ENCODE measurements at places on chromosomes 3 and 15.
A peak's percentile ranks its signal among the peaks of the same experiment; 100 is the strongest.

DNA sequence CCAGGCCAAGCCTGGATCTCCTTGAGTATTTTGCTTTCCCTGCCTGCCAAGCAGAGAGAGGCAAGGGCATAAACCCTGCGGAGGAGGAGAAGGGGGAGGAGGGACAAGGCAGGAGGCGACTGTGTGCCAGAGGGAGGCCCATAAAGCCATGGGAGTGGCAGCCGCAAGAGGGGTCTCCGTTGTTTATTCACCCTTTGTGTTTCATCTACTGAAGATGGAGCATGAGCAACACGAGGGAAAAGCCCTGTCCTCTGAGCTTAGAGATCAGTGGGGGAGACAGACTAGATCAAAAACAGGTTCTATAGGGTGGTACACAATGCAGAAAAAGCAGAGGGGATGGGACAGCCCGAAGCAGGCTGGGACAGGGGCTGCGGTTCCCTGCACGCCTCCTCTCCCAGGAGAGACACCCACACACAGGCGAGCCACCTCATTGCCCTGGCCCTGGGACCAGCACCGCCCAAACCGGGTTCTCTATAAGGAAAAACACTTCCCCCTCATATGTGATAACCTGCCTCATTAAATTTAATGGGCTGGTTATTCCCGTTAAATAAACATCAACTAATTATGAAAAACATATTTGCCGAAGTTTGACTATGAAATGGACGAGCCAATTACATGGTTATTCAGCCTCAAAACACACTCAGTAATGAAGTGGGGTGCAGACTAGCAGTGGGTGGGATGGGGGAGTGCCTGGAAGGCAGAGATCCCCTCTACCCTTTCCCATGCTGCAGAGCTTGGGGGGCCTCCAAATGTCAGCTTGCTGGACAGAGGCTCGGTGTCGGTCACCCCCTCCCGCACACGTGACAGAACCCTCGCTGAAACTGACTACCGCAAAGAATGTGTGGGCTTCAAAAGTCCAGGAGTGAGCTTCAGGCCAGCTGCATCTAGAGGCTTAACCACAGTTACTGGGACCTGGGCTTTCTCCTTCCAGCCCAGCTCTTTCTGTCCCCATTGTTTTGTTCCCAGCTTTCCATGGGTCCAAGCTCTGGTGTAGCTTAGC, 14.2 kb upstream of the PLXNA1 start:
- DNase-seq, result no peak

DNA sequence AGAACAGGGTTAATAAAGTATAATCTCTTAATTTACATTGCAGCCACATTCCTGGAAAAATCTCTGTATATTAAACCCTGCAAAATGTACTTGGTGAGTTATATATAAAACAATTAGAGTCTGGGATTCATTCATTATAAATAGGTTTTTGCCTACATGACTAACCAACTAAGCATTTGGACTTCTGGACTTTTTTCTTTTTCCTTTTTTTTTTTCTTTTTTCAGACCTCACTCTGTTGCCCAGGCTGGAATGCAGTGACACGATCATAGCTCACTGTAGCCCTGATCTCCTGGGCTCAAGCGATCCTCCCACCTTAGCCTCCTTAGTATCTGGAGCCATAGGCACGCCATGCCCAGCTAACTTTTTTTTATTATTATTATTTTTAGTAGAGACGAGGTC, 4.5 kb downstream of the DNAJC13 start:
- no peak for DNase-seq

DNA sequence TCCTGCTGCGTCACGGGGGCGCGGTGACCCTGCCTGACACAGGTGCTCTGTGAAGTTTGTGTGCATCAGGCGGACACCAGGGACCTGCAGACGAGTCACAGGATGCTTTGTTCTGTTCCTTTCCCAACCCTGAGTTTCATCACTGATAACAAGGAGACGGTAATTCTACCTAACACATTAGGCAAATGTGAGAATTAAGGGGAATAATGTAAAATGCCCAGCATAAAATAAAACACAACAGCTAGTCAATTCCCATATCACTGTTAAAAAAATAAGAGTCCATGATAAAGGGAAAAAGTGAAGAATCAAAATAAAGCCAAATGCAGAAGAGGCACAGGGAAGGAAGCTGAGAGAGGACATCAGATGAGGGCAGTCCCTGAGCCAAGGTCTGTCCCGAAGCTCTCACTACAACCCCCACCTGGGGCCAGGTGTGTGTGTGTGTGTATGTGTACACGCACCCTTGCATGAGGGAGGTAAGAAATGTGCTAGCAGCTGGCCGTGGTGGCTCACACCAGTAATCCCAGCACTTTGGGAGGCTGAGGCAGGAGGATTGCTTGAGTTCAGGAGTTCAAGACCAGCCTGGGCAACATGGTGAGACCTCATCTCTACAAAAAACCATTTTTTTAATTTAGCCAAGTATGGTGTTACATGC, 27.5 kb downstream of the PLA2G4D start:
- no peak for DNase-seq

DNA sequence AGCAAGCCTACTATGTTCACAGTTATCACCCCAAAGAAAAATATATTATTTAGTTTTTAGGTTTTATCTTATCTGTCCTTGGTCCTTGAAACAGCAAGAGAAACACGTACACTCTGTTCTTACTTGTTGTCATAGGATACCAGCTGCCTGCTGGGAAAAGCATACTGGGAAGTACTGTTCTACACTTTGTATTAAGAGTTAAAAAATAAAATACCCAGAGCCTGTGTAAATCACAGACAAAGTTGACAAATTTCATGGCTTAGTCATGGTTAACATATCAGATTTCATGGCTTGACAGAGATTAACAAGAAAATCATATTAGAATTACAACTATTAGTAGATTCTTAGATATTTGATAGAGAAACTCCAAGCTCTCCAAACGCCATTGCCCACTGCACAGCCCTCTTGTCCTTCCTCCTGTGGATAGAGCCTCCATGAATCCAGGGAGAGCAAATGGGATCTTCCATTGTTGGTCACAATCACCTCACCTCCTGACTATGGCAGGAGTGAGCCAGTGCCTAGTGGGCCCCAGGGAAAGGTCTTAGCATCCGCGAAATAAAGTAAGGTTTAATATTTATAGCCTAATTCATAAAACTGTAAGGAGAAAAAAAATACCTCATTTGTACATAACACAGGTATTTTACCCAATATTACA, 128.1 kb upstream of the WNT5A start:
- no peak for DNase-seq

- DNase-seq, result peak; percentile 4
Measured at GRCh38 chr3:149339931-149340309, 6.5 kb upstream of the TM4SF18 start.

- DNase-seq, result no peak
Measured at GRCh38 chr3:89414270-89414669, 306.8 kb downstream of the EPHA3 start.
